ENCODE measurements at places on chromosomes 13 and 19.

GRCh38 chr13:114107686-114108081 is 24.7 kb downstream of the RASA3 start:
- DNase-seq = peak; percentile 67

DNA sequence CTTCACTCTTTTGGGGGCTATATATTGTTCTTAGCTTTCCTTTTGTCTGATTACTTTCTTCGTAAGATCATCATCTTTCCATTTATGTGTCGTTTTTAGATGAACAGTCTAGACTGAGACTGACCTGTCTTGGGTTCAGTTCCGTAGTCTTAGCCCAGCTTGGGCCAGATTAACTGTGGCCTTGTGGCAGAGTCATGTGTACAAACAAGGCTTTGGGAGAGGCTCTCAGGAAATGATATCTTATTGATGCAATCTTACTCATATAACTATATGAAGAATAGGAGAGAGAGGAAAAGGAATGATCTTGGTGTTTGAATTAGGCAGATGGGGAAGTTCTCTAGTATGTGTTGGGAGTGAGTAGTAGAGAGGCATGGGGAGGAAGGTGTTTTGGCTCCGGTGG is 6.8 kb upstream of the ERCC5 start:
- DNase-seq = no peak

DNA sequence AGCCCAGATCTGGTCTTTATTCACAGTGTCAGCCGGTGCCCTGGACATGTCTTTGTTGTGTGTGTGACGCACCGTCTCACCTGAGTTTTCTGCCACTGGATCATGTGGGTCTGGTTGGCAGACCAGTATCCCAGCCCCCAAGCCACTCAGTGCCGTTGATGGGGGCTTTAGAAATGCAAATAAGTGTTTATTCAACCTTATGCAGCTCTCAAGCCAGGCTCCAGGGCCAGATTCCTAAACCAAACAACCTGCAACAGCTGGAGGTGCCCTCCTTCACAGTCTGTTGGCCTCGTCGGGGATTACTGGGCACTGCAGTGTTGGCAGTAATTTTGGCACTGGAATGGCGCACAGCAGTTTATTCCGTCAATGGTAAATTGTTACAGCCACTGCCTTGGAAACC is 21.6 kb downstream of the FAM124A start:
- DNase-seq = no peak

- DNase-seq = peak; percentile 67
Observed at GRCh38 chr19:32691952-32692726, 518 bp downstream of the NUDT19 start.

GRCh38 chr13:48094404-48094780 is 512 bp downstream of the MED4 start:
- DNase-seq = no peak

GRCh38 chr19:16703677-16704076 is 16.0 kb upstream of the NWD1 start:
- no peak for DNase-seq

DNA sequence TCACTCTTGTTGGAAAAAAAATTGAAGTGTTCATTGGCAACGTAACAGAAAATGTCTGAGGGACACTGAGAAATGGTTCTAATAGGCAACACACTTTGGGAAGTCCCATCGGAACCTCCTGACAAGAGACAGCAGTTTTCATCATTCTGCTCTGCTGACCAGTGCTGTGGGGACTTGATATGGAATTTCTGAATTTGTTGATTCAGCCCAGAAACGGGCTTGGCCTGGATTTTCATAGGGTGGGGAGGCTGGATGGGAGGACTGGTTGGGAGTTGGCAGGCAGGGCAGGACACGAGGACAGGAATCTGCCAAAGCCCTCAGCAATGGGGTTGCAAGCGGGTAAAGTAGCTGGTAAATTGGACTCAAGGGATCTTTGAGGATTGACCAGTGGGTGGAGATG is 96.5 kb downstream of the DCT start:
- DNase-seq = peak; percentile 9

DNA sequence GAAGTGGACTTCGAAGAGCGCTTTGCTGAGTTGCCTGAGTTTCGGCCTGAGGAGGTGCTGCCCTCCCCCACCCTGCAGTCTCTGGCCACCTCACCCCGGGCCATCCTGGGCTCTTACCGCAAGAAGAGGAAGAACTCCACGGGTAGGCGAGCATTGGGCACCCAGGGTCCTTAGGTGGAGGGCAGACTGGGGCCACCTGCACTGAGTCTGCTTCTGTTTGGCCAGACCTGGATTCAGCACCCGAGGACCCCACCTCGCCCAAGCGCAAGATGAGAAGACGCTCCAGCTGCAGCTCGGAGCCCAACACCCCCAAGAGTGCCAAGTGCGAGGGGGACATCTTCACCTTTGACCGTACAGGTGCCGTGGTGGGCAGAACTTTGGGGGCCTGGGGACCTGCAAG is 8.0 kb upstream of the PRR19 start:
- no peak for DNase-seq

DNA sequence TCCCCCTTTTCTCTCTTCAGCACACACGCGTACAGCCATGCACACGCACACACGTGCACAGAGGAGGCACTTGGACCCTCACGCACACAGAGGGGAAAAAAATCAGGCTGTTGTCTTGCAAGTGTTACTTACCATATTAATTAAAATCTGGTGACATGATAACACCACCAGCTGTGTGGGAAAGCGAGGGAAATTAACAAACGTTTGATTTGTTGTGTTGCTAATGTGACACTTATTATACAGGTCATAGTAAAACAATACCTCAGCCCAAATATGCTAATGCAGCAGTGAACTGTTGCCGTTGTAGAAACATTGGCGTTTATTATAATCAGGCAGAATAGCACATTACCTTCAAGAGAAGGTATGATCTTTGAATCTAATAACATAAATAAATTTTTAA is 211.7 kb downstream of the TEX29 start:
- DNase-seq = no peak

GRCh38 chr19:29781386-29782259 is 30.2 kb upstream of the CCNE1 start:
- no peak for DNase-seq

DNA sequence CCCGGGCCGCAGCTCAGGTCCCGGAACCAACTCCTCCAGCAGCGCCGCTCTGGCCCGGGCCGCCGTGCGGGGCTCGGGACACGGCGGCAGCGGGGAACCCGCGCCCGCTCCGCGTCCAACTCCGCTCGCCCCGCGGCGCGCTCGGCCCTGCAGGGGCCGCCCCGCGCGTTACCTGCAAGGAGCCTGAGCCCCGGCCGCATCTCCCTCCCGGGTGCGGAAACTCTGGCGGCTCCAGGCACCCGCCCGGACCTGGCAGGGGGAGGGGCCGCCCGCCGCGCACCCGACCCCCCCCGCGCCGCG is at the start of gene TMTC4:
TMTC4 (minus strand) TSS at position 224 of the 300 bp plus-strand sequence. CDS start 4,433 bp downstream, outside the sequence.
- no peak for DNase-seq

DNA sequence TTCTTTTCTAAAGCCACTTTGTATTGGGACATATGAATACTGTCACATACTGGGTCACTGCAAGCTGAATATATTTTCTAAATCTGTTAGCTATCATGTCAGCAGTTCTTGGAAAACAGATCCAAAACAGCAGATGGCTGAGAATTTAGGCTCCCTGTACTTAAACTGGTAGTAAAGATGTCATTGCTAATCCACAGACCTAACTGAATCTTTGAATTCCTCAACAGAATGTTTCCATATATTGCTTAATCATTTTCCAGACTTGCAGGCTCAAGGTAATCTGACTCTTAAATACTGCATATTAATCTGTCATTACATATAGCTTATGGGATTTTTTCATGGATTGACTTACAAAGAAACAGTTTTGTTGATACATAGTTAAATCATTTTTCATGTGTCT is 639.0 kb upstream of the KLHL1 start:
- no peak for DNase-seq

DNA sequence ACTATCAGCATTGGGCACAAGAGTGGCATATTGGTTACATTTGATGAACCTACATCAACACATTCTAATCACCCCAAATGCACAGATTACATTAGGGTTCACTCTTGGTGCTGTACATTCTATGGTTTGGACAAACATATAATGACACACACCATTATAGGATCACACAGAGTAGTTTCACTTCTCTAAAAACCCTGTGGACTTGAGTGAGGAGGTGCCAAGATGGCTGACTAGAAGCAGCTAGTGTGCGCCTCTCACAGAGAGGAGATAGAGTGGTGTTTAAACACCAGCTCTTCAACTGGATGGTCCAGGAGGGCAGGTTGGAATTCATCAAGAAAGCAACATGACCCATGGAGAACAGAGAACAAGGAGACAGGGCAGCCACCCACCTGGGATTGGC is 265.6 kb downstream of the TDRD3 start:
- DNase-seq = no peak

GRCh38 chr13:44191504-44192171 is 182.0 kb upstream of the SERP2 start:
- DNase-seq = no peak

GRCh38 chr13:74767050-74767449 is 632.8 kb upstream of the KLF12 start:
- DNase-seq = no peak
